ENCODE measurements at places on chromosomes 3 and 15. TPM values are rescaled to one million over a fixed set of nuclear protein-coding genes. Genes with fewer than 3 reads are reported as not detected.

GOLGA8S gene
- total RNA-seq, result not detected

SLC7A14 gene
- not detected for total RNA-seq

CD200R1 gene
- total RNA-seq, result 0.08 TPM

CPEB1 gene
- 0.04 TPM for total RNA-seq

HYAL1 gene
- not detected for total RNA-seq

WNT5A gene
- total RNA-seq, result 34.6 TPM

SMAD3 gene
- total RNA-seq, result 23.0 TPM

LRIG1 gene
- total RNA-seq, result 16.9 TPM

PCOLCE2 gene
- 12.3 TPM for total RNA-seq

GLCE gene
- total RNA-seq, result 47.1 TPM

MUSTN1 gene
- total RNA-seq, result 35.7 TPM

DNA sequence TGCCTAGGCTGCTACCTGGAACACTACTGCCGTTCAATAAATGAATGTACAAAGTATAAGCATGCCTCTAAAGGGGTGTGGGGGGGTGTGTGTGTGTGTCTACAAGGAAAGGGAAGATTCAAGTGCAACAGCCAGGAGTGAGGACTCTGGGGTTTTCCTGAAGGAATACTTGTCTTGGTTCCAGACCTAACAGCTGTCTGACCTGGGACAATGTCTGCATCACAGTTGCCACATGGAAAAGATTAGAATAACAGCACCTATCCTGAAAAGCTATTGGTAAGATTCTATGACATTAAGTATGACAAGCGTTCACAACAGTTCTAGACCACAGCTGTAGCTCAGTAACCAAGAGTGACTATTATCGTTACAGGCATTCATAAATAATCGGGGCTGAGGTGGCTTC is 345.2 kb downstream of the FOXP1 start:
- DNase-seq, result peak; percentile 15

DNA sequence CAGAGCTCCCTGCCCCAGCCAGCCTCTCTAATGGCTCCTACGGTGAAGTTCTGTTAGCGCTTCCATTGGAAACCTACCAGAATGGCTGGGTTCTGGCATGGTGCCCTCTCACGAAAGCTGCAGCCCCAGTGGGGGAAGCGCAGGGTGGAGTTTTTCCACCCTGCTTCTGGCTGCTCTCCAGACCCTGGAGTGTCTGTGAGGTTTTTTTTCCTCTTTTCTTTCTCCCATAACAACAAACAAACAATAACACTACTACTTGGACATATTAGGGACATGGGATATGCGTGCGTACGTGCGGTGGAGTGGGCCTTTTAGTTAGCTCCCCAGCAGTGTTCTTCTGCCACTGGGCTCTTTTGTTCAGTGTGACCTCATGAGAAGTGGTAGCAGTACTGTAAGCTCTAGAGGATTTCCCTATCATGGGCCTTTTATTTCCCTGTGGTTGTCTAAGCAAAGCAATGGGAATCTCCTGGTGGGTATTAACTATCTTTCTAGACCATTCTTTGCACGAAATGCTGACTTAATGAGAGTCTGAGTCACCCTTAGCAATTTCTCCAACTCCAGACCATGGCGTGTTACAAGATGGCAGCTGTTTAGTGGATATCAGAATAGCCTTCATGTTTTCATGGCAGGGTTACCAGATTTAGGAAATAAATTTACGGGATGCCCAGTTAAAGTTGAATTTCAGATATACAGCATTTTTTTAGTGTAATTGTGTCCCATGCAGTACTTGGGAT is 161.9 kb downstream of the FNDC3B start:
- DNase-seq, result no peak

DNA sequence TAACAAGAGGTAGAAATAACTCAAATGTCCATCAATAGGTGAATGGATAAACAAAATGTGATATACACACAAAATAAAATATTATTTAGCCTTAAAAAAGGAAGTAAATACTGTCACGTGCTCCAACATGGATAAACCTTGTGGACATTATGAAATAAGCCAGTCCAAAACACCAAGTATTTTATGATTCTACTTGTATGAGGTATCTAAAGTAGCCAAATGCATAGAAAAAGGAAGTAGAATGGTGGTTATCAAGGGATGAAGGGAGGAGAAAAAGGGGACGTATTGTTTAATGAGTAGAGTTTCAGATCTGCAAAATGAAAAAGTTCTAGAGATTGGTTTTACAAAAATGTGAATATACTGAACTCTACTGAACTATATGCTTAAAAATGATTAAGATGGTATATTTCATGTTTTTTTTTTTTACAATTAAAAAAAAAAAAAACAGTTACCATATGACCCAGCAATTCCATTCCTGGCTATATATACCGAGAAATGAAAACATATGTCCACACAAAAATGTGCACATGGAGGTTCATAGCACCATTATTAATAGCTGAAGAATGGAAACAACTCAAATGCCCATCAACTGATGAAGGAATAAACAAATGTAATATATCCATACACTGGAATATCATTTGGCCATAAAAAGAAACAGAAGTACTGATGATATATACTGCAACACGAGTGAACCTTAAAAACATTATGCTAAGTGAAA is 29.1 kb upstream of the MAP6D1 start:
- no peak for DNase-seq

DNA sequence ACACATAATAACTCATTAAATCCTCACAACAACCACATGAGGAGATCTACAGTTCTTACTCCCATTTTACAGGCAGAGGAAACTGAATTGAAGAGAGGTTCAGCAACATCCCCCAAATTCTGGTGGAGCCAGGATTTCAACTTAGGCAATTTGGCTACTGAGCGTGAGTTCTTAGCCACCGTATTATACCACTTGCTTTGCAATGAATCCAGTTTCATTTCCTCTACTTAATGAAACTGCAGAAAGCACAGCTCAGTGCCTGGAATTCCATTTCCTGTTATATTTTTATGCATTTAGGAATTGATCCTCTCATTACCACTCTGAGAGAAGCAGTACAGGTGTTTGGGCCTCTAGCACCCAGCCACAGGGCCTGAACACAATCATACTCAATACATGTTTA is 4.3 kb downstream of the ZNF860 start:
- DNase-seq, result no peak

- DNase-seq, result no peak
Observed at GRCh38 chr15:99963976-99964375, 230.7 kb upstream of the LYSMD4 start.

DNA sequence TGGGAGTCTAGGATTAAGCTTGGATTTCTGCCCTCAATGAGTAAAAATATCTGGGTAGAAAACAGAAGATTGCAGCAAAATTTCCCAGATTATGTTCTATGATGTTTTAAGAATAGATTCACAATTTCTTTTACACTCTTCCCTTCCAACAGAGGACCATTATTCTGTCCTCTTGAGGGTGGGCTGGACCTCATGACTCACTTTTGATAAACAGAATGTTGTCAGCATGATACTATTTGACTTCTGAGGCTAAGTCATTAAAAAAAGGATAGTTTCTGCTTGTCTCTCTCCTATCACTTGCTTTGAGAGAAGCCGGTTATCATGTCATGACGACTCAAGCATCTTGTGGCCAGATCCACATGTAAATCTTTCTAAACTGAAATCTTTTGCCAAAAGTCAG is 396.2 kb upstream of the CDIN1 start:
- DNase-seq, result no peak

GRCh38 chr3:67154429-67154828 is 156.3 kb downstream of the KBTBD8 start:
- no peak for DNase-seq

GRCh38 chr3:65671004-65671403 is 367.7 kb downstream of the MAGI1 start:
- DNase-seq, result no peak

GRCh38 chr3:173013219-173013832 is 127.7 kb downstream of the SPATA16 start:
- no peak for DNase-seq

DNA sequence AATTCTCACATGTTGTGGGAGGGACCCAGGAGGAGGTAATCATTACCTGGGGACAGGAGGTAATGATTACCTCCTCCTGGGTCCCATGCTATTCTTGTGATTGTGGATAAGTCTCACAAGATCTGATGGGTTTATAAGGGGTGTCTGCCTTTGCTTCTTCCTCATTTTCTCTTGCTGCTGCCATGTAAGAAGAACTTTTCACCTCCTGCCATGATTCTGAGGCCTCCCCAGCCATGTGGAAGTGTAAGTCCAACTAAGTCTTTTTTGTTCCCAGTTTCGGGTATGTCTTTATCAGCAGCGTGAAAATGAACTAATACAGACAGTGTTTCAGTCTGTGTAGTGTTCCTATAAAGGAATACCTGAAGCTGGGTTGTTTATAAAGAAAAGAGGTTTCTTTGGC is 13.1 kb upstream of the KCTD6 start:
- no peak for DNase-seq

GRCh38 chr3:105413343-105413887 is 46.7 kb downstream of the ALCAM start:
- DNase-seq, result no peak

GRCh38 chr3:194723846-194724618 is 38.3 kb downstream of the FAM43A start:
- DNase-seq, result no peak

DNA sequence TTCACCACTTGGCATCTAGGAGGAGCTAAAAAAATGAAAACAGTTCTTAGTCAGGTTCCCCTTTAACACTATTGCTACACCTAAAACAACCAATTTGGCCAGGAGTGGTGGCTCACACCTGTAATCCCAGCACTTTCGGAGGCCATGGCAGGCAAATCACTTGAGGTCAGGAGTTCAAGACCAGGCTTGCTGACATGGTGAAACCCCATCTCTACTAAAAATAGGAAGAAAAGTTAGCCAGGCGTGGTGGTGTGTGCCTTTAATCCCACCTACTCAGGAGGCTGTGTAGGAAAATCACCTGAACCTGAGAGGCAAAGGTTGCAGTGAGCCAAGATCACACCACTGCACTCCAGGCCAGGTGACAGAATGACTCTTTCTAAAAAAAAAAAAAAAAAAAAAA is 124.1 kb downstream of the DGKG start:
- DNase-seq, result no peak

- no peak for DNase-seq
Observed at GRCh38 chr15:77836121-77836692, 203.5 kb upstream of the LINGO1 start.

- DNase-seq, result peak; percentile 80
Observed at GRCh38 chr15:93035953-93036810, 52.8 kb downstream of the RGMA start.

- no peak for DNase-seq
Observed at GRCh38 chr3:45137656-45138181, 8.5 kb downstream of the CDCP1 start.

DNA sequence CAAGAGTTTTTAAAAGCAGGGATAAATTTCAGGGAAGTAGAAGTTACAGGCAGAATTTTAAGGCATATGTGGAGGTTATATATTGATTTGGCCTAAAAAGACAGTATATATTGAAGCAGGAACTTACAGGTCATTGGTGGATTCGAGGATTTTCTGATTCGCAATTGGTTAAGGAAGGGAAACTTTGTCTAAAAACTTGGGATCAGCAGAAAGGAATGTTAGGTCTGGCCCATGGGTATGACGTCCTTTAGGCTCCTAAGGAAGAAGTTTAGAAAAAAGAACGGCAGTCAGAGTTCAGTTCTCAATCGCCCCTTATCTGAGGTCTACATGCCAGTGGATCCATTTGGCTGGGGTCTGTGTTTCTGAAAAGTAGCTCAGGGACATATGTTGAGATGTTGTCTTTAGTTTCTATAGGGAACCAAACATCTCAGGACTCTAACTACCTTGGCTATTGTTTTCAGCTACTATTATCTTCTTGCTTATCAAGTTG is 33.2 kb upstream of the ACP3 start:
- DNase-seq, result no peak

GRCh38 chr3:158709666-158710083 is 22.6 kb downstream of the RARRES1 start:
- peak; percentile 38 for DNase-seq

GRCh38 chr15:65612949-65613744 is 2.2 kb upstream of the INTS14 start:
- no peak for DNase-seq

- DNase-seq, result no peak
Observed at GRCh38 chr3:55974421-55975165, 487.5 kb upstream of the WNT5A start.

DNA sequence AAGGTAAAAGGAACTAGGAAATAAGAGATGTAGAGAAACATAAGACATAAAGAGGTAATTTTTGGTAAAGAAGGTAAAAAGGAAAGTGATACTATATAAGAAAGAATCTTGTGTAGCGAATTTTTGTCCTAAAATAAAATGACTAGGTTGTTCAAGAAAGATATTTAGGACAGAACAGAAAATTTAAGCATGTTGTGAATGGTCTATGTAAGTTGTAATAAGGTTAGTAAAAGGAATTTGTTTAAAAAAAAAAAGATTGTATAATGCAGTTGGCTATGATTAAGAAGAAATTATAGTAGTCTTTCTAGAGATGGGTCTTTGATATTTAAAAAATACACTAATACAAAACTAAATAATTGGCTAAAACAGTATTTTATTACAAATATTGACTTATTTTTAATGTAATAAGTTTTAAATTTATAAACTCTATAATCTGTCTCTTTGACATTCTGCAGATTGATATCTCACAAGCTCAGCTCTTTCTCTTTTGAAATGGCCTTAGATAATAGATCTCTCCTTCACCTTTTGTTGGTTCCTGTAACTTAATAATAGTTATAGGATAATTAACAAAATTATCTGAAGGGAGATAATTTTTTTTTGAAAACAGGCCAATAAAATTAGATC is 3.7 kb upstream of the SLC41A3 start:
- peak; percentile 13 for DNase-seq

- DNase-seq, result no peak
Observed at GRCh38 chr3:177196008-177196455, 1.2 kb downstream of the TBL1XR1 start.
